ENCODE measurements at places on chromosomes 1 and 21.
A peak's percentile ranks its signal among the peaks of the same experiment; 100 is the strongest.

DNA sequence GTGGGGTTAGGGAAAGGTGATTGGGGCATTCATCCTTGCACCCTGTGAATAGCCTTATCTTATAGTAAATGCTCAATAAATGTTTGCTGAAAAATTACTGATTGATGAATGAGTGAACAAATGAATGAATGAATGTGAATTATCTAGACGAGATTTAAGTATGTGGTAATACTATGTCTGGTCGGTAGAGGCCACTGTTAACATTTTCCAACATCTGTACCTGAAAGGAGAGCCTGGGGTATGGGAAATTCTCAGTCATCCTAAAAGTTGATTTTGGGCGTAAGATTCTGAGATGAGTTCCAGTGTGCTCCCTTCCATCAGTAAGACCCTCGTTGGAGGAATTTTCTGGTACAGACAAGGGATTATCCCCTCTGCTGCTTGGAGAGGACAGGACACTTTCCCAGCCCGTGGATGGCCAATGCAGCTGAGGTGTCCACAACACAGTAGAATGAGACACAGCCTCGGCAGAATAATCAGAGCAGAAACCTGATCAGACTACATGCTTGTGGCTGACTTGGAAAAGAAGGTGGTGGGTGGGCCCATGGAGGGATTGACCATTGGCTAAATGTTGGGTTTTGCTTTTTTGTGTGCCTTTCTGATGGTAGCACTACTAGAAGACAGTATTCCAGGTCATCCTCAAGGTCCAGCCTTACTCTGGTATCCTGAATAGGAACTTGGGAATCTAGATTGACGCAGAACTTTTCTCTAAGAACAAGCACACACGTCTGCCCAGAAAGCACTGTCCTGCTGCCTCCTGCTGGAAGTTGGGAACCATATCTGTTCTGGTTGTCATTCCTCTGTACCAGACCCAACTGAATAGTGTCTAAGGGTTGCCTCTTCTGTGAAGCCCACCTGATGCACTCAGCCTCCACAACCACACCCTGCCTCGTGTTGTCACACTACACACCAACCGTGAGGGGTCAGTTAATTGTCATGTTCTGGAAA lies 262.0 kb downstream of the TNR start:
- DNase-seq: peak; percentile 41

DNA sequence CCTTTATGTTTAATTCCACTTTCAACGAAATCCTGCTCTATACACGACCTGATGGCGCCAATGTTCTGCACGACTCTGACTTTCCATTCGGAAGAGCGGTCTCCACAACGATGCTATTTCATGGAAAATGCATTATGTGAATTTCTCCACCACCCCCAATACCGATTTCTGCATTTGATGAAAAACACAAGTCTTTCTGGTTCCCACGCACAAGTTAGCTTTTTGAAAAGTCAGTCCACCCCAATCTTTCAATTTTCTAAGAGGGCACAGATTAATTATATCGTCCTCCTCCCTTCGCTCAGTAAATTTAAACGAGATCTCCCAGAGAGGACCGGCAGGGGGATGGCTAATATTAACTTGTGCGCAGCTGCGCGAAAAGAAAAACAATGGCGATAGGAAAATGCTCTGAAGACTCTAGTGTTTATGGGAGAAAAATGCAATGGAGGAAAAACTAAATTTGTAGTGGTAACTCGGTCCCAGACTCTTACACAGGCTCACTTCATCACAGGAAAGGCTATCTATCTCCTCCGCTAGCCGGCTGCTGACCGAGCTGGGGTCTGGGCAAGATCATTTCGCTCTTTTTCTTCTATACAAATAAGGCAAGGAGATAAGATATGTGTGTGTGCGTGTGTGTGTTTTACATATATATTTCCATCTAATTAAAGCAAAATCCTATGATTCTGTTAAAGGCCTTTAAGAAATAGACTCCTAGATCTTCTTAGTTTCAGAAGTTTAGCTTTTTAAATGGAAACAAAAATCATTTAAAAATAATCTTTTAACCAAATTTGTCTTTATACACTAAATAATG lies 1.2 kb upstream of the LHX8 start:
- DNase-seq: no peak

- DNase-seq: peak; percentile 78
Observed at GRCh38 chr1:1842360-1843146, 48.3 kb downstream of the GNB1 start.

GRCh38 chr1:82388679-82389078 lies 587.9 kb downstream of the ADGRL2 start:
- peak; percentile 78 for DNase-seq

- no peak for DNase-seq
Observed at GRCh38 chr1:107622535-107622934, 342.4 kb downstream of the VAV3 start.

DNA sequence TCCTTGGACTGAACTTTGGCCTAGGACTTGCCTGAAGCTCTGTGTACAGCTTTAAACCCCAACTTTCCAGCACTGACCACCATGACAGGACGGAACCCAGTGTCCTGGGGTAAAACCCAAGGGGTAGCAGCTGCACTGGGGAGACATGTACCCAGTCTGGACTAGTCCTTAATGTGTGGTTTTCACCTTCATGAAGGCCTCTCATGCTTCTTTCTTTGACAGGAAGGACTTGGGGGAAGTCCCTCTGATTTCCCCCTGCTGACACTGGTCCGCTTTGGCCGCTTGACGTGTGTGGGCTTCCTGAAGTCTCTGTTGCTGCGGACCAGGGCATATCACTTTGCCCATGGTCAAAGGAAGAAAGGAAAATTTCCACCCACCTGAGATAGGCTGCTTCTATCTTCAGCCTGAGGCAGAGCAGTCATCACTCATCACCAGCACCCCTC lies 66.3 kb upstream of the PRDX6 start:
- DNase-seq: no peak

- peak; percentile 70 for DNase-seq
Observed at GRCh38 chr1:153946622-153947241, at the start of gene DENND4B. TSS of gene DENND4B (minus strand) at chr1:153946718. CDS start at chr1:153944374, 2,344 bp downstream.

- no peak for DNase-seq
Observed at GRCh38 chr1:235908742-235909520, 42.2 kb upstream of the LYST start.

GRCh38 chr1:209584231-209584672 lies 738 bp downstream of the CAMK1G start:
- DNase-seq: no peak

- DNase-seq: no peak
Observed at GRCh38 chr1:164382384-164382783, 176.6 kb upstream of the PBX1 start.

- DNase-seq: no peak
Observed at GRCh38 chr1:37174876-37175275, 140.6 kb upstream of the GRIK3 start.

DNA sequence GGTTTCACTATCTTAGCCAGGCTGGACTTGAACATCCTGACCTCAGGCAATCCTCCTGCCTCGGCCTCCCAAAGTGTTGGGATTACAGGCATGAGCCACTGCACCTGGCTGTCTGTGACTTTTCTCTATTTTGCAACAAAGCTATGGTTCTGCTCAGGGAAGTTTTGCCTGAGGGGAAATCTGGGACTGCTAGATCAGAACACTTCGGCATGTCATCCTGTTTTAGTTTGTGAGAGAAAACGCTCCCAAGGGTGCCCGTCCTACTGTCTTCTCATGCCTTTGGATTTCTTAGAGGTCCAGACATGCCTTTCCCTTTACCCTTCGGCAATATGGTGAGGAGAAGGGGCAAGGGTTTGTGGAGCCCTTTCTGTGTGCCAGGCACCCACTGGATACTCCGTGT lies 5.6 kb upstream of the CORT start:
- no peak for DNase-seq

DNA sequence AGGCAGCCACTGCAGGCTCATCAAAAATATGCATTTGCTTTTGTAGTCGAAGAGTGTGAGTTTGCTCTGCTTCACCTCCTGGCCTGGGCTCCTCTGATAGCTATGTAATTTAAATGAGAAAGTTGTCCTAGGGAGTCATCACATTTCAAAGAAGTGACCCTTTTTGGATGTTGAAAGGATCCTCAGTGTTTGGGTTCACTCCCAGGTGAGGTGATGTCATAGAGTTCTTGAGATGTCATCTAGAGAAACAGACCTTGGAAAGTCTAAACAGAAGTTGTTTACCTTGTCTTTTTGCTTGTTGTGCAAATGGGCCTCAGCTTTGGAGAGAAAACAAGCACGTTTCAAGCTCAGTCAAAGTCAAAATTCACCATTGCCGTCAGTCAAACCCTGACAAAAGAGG lies 92.0 kb upstream of the BARHL2 start:
- no peak for DNase-seq

DNA sequence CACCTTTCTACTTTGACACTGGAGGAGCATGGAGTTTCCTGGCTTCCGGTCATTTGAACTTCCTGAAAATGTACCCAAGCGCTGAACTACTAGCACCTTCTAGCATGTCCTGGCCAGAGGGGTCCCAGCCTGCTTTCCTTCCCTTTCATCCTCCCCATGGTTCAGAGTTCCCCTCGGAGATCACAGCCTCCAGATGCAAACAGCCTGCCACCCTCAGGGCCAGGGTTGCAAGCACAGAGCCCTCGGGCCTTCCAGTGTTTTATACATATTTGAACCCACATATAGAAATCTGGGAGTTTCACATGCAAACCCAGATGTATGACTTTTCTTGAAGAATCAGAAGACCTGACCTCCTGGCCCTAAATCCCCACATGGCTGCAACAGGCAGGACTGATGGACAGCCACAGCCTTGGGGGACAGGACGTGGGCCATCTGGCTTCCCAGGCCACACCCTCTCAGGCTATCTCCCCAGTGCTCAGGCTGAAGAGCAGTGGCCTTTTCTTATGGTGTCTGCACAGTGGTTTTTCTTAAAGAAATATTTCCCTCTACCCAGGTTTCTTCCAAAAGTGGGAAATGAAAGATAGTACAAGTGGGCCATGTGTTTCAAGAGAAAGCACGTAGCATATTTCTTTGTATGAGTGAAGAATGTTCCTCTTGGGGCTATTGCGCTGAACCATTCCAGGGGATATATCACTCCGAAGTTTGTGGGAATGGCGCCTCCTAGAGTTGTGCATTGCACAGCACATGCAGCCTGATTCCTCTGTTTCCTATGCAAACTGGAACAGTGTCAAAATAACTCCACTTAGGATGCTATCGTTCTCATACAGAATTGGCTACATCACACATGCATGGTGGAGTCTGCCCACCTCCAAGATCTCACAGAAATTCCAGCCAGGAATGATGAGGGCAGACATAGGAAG lies 232.0 kb upstream of the VAMP3 start:
- no peak for DNase-seq

GRCh38 chr1:195096051-195096521 lies 1512.2 kb downstream of the KCNT2 start:
- no peak for DNase-seq

- no peak for DNase-seq
Observed at GRCh38 chr1:234486858-234487840, 8.2 kb upstream of the TARBP1 start.

DNA sequence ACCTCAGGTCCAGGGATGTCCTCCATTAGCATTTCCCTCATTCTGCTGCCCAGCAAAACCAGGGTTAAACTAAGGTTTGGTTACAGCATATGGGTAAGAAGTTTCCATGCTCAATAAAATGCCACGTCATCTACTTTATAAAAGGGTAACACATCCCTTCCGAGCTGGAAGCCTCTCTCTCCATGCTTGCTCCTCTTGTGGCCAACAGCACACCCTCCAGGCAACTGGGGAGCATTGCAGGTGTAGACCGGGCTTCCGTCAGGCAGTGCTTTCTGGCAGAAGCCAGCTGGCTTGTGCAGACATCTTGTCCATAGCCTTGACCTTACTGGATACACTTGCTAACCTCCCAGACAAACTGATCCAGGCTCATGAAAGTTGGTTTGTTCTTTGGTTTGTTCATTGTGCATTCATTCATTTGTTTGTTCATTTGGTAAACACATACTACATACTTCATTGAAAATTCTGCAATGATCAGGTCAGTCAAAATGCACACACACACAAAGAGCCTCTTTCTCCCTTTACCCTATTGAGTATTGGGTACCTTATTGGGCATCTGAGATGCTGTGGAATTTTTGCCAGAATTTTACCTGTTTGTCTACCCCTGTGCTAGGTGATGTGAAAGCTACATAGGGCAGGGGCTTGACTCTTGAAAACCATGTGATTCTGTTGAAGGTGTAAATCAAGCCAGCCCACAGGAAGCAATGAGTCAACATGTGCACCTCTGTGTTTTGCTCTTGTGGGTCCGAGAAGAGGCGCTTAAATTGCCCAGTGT lies 422.8 kb downstream of the CAMTA1 start:
- DNase-seq: peak; percentile 65

GRCh38 chr1:200538179-200538578 lies 82.4 kb downstream of the KIF14 start:
- DNase-seq: no peak

DNA sequence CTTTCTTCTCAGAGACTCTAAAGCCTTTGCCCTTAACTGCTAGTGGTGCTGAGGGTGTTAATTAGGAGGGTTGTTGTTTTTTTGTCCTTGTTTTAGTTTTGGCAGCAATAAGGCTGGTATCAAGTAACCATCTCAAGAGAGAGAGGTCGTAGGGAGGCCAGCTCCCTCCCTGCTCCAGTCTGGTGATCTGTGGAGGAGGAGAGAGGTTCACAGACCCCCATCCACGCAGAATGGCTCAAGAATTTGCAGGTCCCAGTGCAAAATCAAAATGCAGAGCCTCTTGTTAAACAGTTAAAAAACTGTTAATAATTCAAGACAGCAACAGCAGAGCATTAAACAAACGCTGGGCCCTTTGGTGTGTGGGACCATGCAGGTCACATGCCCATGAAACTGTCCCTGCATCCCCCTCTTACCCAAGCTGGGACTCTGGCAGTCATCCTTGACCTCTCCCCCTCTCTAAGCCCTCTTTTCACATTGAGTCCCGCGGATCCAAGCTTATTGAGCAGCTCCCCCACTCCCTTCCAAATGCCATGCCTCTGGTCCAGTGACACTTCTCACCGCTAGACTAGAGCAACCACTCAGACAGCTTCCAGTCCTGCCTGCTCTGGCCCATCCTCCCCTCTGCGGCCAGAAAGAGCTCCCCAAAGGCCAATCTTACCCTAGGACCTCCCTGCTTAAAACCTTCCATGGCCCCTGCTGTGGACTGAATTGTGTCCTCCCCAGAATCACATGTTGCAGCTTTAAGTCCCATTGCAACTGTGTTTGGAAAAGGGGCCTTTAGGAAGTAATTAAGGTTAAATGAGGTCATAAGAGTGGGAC lies 47.7 kb upstream of the RPL11 start:
- peak; percentile 20 for DNase-seq

DNA sequence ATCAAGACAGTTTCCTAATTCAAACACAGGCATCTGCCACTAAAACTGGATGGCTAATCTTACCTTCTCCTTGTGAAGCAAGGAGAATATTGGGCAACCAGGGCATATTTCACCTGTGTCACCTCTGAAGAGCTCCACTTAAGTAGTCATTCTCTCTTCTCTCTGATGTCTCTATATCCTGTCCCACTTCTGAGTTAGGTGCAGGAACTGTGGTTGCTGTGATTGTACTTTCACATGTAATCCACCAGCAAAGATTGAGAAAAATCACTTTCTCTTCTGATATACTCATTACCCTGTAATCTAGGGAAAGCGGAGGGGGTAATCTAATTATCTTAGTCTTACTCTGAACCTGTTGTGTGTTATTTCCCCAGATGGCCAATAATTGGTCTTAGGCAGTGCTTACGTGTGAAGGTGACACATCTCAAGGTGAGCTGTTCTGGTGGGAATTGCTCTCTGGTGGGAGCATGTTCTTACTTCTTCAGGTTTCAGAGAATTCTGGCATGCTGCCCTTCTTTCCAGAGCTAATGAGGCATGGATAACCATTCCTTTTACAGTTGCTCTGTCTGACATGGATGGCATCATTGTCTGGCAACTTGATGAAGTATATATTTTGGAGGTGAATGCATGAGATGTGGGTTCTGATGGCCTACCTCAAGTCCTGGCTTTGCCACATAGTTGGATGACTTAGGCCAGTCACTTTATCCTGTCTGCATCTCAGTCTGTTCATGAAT lies 12.0 kb downstream of the XCL2 start:
- DNase-seq: no peak

GRCh38 chr1:229843627-229844238 lies 217.7 kb downstream of the URB2 start:
- DNase-seq: peak; percentile 1
